Naive B cell (primary cell): ENCODE measurements at places on chromosomes 16 and 17.

GRCh38 chr17:80361495-80362220 lies 53.3 kb upstream of the ENDOV start:
- peaks cover 4% of the 10 kb centered on the region for H3K4me1 ChIP-seq
- no peak overlapping the region for H3K27ac ChIP-seq
- no peaks in the 10 kb centered on the region for H3K27me3 ChIP-seq
- DNase-seq = no peak
- H3K36me3 ChIP-seq = peaks cover 30% of the 10 kb centered on the region
- H3K4me3 ChIP-seq = no peak overlapping the region

- H3K27ac ChIP-seq = peak overlapping the region; percentile 62
- peaks cover 13% of the 10 kb centered on the region for H3K4me1 ChIP-seq
- DNase-seq = no peak
- H3K27me3 ChIP-seq = no peaks in the 10 kb centered on the region
- H3K4me3 ChIP-seq = no peak overlapping the region
Observed at GRCh38 chr16:1347286-1347855, 4.3 kb downstream of the TSR3 start.

DNA sequence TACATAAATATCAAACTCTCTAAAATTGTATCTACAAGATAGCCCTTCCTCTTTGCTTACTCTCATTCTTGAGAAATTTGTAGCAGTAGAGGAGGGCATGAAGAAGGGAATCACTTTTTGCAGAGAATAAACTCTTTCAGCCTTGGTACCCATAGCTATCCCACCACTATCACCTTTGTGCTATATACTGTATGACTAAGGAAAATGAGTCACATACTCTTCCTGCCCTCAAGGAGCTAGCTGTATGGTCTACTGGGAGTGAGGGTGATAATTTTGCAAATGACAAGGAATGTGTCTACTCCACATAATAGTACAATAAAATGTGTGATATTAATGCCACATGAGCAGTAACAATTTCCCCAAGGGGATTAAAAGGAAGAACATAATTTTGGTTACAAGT lies 184.6 kb upstream of the WSB1 start:
- peaks cover 9% of the 10 kb centered on the region for H3K27me3 ChIP-seq
- no peaks in the 10 kb centered on the region for H3K36me3 ChIP-seq
- no peak overlapping the region for H3K4me3 ChIP-seq
- no peak for DNase-seq
- no peak overlapping the region for H3K27ac ChIP-seq
- H3K4me1 ChIP-seq = no peaks in the 10 kb centered on the region

- H3K27me3 ChIP-seq = peaks cover 15% of the 10 kb centered on the region
- H3K4me1 ChIP-seq = no peaks in the 10 kb centered on the region
- no peak overlapping the region for H3K27ac ChIP-seq
- H3K36me3 ChIP-seq = no peaks in the 10 kb centered on the region
Observed at GRCh38 chr16:79436885-79437284, 163.7 kb downstream of the MAF start.

DNA sequence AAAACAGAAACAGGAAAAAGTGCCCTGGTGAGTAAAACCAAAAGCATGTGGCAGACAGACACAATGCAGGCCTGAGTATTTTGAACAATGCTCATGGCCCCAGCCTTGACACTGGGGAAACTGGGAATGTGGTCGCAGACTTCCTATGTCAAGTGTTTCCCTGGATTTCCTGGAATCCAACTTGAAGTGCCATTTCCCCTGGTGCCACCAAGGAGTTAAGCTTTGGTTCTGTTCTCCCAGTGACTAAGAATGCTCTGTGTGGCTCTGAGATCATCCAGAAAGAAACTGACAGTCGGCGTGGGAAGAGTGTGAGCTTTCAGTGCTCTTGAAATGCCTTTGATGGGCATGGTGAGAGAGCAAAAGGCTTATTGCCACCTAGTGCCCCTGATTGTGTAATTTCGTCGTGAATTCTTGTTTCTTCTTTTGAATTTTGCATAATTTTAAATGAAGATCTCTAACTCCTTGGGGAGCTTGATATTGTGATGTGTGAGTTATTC lies 96.0 kb downstream of the YPEL2 start:
- no peak overlapping the region for H3K4me3 ChIP-seq
- no peak for DNase-seq
- no peaks in the 10 kb centered on the region for H3K27me3 ChIP-seq
- no peak overlapping the region for H3K27ac ChIP-seq
- peaks cover under 1% of the 10 kb centered on the region for H3K36me3 ChIP-seq

GRCh38 chr17:21289902-21290571 lies 5.5 kb downstream of the MAP2K3 start:
- H3K27ac ChIP-seq = peak overlapping the region; percentile 83
- H3K4me3 ChIP-seq = no peak overlapping the region
- H3K36me3 ChIP-seq = peaks cover 8% of the 10 kb centered on the region

DNA sequence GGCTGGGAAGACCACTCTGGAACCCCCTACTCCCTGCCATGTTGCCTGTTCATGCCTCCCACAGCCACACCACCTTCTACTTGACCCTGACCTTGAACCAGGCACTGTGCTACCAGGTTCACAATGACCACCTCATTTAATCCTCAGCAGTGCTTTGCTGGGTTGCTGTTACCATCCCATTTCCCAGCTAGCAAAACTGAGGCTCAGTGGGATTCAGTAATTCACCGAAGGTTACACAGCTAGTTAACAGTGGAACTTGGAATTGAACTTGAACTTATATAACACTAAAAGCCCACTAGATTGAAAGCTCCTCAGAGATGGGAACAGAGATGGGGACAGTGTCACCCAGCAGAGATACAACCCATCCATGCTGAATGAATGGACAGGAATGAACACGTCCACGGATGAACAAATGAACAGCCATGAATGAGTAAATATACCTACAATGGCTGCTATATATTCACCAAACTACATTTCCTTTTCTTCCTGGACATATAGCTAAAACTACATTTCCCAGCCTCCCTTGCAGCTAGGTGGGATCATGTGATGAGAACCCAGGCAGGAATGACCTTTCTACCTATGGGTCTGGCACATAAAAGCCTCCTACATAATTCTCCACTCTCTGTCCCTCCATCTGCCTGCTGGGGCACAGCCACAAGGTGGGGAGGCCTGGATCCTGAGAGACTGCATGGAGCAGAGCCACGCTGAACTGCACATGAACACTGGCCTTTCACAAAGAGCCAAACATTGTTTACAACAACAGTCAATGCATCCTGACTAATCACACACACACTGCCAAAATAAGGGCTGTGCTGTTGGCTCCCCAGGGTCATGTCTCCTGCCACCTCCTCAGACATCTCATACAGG lies 94.8 kb downstream of the RMI2 start:
- no peak overlapping the region for H3K4me3 ChIP-seq
- peaks cover 19% of the 10 kb centered on the region for H3K36me3 ChIP-seq
- DNase-seq = no peak
- H3K4me1 ChIP-seq = no peaks in the 10 kb centered on the region

DNA sequence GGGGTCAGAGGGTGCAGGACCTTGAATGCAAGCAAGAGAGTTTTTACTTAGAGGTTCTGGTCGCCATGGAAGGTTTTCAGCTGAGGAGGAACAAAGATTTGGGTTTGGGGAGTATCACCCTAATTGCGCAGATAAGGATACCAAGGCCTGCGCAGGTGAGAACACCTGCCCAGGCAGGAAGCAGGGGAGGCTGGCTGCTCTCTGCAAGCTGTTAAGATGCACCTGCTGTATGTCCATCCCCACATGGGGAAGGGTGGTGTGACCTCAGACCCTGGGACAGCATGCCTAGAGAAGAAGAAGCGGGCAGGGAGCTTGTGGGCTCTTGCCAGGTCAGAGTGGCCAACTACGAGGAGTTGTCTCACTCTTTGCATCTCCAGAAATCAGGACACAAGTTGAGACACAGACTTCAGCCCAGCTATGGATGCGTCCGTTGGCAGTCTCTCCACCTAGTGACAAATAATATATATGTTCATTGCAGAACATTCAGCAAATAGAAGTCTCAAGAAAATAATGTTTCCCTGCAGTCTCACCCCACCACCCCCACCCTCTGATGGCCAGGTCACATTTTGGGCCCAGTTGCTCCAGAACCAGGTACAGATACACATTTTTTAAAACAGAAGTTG lies 77.7 kb downstream of the SREBF1 start:
- no peaks in the 10 kb centered on the region for H3K36me3 ChIP-seq
- no peaks in the 10 kb centered on the region for H3K27me3 ChIP-seq
- peak overlapping the region; percentile 96 for H3K27ac ChIP-seq

DNA sequence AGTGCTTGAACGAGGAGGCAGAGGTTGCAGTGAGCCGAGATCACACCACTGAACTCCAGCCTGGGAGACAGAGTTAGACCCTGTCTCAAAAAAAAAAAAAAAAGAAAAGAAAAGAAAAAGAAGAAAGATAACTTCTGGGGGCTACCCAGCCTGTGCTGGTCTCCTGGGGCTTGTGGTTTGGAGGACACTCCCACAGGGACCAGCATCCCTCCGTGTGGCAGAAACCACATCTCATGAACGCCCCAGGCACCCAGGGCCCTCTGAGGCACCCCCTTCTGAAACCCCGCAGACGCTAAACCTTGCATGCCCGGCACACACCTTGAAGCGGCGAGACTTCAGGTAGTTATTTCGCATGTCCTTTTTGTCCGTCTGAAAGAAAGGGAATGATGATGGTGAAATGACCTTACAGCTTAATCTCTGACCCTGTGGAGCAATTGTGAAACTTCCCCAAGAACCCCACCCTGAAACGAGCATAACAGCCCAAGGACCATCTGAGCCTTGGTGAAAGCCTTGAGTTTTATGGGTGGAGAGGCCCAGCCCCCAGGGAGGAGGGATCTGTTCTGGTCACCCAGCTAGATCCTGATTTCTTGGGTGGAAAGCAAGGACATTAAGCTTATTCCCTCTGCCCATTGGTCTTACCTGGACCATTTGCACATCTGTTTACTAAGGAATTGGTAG lies 55.0 kb downstream of the CNGB1 start:
- DNase-seq = no peak
- no peak overlapping the region for H3K27ac ChIP-seq
- H3K4me3 ChIP-seq = no peak overlapping the region
- H3K27me3 ChIP-seq = peaks cover 31% of the 10 kb centered on the region

- DNase-seq = no peak
- H3K36me3 ChIP-seq = no peaks in the 10 kb centered on the region
- peak overlapping the region; percentile 95 for H3K4me3 ChIP-seq
- no peaks in the 10 kb centered on the region for H3K27me3 ChIP-seq
- peaks cover 57% of the 10 kb centered on the region for H3K4me1 ChIP-seq
Observed at GRCh38 chr16:3023415-3023668, 400 bp downstream of the HCFC1R1 start.

GRCh38 chr16:79882340-79883005 lies 281.9 kb upstream of the MAF start:
- no peak for DNase-seq
- no peaks in the 10 kb centered on the region for H3K36me3 ChIP-seq
- H3K4me3 ChIP-seq = no peak overlapping the region
- no peaks in the 10 kb centered on the region for H3K4me1 ChIP-seq
- no peaks in the 10 kb centered on the region for H3K27me3 ChIP-seq
- H3K27ac ChIP-seq = no peak overlapping the region

- peaks cover 16% of the 10 kb centered on the region for H3K27me3 ChIP-seq
- no peak within 1 kb of the TSS for H3K4me3 ChIP-seq
- H3K27ac ChIP-seq = no peak within 1 kb of the TSS
Observed at GRCh38 chr17:74531231-74531761, at the start of gene CD300LB. Gene CD300LB (minus strand): TSS chr17:74531475. CDS start chr17:74531350, 125 bp downstream.

- H3K4me3 ChIP-seq = no peak overlapping the region
- H3K36me3 ChIP-seq = peaks cover 13% of the 10 kb centered on the region
- no peaks in the 10 kb centered on the region for H3K4me1 ChIP-seq
- no peaks in the 10 kb centered on the region for H3K27me3 ChIP-seq
- DNase-seq = no peak
Observed at GRCh38 chr16:49651226-49651625, 204.7 kb downstream of the ZNF423 start.

DNA sequence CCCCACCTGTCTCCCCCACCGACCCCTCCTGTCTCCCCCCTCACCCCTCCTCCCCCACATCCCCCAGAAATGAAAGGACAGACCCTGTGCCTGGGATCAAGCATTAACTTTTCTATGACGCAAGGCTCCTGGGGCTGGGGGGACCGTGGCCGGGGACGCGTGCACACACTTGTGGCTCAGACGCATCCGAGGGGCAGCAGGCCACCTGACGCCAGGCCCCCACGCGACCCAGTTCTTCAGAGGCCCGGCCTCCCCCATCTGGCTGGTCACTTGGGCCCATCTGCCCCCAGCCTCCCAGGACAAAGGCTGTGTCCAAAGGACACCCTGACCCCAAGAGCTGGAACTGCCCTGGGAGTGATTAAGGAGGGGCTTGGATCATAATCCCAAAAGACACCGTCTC lies 14.0 kb upstream of the PVALEF start:
- no peak overlapping the region for H3K27ac ChIP-seq
- H3K4me3 ChIP-seq = no peak overlapping the region
- H3K36me3 ChIP-seq = no peaks in the 10 kb centered on the region
- DNase-seq = no peak
- peaks cover 3% of the 10 kb centered on the region for H3K4me1 ChIP-seq
- H3K27me3 ChIP-seq = peaks cover 26% of the 10 kb centered on the region

DNA sequence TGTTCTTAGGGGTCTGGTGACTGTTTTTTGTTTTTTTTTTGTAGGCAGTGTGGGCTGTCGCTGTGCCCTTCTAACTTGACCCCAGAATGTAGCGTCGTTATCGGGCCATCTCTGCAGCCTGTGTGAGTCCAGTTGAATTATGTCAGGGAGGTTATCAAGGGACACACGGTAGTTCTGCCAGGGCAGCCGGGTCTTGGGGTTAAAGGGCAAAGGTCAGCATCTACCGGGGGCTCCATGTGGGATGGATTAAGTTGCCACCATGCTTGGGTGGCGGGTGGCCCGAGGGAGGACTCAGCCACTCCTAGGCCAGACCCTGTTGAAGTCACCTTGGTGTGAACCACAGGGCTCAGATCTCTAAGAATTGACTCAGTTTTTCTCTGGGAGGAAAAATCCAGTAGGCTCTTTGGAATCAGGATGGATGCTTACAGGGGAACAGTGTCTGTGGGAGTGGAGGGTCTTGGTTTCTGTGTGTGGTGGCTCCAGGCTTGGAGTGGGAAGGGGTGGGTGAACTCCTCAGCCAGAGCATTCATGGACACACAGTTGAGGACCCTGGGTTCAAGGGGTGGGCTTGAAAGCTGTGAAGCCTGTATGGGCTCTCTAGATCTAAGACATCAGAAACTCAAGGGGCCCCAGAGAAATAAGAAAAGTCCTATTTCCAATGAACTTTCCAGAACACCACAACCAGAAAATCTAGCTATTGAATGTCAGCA lies 191.7 kb downstream of the IRF8 start:
- H3K27ac ChIP-seq = no peak overlapping the region
- no peak overlapping the region for H3K4me3 ChIP-seq
- no peak for DNase-seq
- no peaks in the 10 kb centered on the region for H3K36me3 ChIP-seq
- no peaks in the 10 kb centered on the region for H3K27me3 ChIP-seq

DNA sequence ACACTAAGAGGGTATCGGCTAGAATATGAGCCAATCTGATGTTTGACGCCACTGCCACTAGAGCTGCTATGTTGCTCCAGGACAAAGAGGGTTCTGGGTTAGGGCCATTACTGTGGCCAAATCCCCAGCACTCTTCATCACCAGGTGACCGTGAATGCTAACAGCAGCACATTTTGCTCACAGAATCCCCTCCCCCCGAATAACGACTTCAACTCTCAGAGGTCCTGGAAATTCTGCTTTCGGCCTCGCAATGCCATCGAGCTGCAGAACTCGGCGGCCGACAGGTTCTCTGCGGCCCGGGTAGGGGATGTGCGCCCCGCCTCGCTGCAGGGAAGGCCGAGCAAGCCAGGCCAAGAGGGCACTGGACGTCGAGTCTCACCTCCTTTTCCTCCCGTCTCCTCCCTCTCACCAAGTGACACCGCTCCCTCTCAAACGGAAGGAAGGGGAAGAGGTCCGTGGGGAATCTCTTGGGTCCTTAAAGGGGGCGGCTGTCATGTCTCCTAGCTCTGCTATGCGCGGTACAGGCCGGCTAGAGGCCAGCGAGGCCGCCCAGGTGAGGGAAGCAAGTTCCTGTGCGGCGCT lies 31.9 kb downstream of the CDK5R1 start:
- H3K27ac ChIP-seq = peak overlapping the region; percentile 86
- peak overlapping the region; percentile 82 for H3K4me3 ChIP-seq
- no peak for DNase-seq
- no peaks in the 10 kb centered on the region for H3K36me3 ChIP-seq
- peaks cover 78% of the 10 kb centered on the region for H3K4me1 ChIP-seq
- no peaks in the 10 kb centered on the region for H3K27me3 ChIP-seq
